ENCODE measurements at places on chromosomes 2 and 18. TPM values are rescaled to one million over a fixed set of nuclear protein-coding genes. Genes with fewer than 3 reads are reported as not detected.
A peak's percentile ranks its signal among the peaks of the same experiment; 100 is the strongest.

The NYAP2 gene
- total RNA-seq, result not detected

The PCARE gene
- not detected for total RNA-seq

The PNKD gene
- total RNA-seq, result 40.8 TPM

The ADNP2 gene
- 9.5 TPM for total RNA-seq

The FBXO48 gene
- total RNA-seq, result not detected

DNA sequence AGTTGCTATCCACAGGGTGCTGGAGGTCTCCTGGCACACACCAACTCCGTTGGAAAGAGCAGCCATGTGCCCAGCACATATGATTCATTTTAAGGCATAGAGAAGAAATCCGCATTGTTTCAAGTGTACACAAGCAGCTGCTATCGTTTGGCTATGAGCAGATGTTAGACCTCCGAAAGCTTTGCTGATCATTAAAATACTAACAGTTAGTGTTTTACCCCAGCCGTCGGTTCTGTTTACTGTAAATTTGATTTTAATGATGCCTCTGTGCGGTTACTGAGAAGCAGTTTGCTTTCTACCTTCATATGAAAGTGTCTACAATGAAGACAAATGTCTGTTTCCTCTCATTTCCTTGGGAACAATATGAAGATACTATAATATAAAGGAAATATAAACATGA is 154.9 kb downstream of the PTGR3 start:
- no peak for DNase-seq

GRCh38 chr2:30684516-30684915 is 122.7 kb downstream of the CAPN13 start:
- no peak for DNase-seq

DNA sequence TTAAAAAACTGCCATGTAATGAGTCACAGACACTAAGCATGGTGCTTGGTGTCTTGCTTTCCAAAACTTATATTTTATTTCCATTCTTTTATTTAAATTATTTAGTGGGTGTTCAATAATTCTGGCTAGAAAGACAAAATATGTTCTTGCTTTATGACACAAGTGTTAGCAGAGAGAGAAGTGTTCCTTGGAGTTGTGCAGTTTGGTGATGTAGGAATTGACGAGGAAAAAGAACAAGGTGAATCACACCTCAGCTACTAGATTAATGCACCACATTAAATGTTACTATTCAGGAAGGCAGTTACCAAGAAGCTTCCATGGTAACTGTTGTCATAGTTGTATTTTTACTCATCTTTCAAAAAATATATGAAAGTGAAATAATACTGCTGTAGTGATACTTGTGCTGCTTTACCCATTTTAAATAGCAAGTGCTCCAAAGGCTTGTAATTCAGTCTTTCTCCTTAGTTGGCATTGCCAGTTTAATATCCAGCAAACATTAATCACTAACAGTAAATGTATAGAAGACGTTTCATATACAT is 28.3 kb downstream of the ADAM23 start:
- DNase-seq, result no peak

- DNase-seq, result no peak
Measured at GRCh38 chr2:148957023-148957422, 81.5 kb upstream of the LYPD6B start.

GRCh38 chr18:657311-658000 is at the start of gene TYMS:
TYMS (plus strand) TSS chr18:657653; CDS start chr18:657743, 90 bp downstream.
- peak; percentile 77 for DNase-seq

GRCh38 chr2:236546561-236547002 is 23.0 kb upstream of the ACKR3 start:
- no peak for DNase-seq

GRCh38 chr2:241185961-241186360 is 2.5 kb upstream of the ANO7 start:
- DNase-seq, result no peak

GRCh38 chr2:27805180-27805579 is 33.7 kb downstream of the MRPL33 start:
- no peak for DNase-seq

- no peak for DNase-seq
Measured at GRCh38 chr2:201180010-201180409, 2.9 kb upstream of the CASP10 start.

GRCh38 chr2:240510513-240511210 is 47.1 kb downstream of the ANKMY1 start:
- no peak for DNase-seq

Data from MG63 (cell line).